ENCODE measurements at places on chromosomes 7 and 10.

- DNase-seq: no peak
Observed at GRCh38 chr10:122484276-122485060, 23.1 kb downstream of the HTRA1 start.

DNA sequence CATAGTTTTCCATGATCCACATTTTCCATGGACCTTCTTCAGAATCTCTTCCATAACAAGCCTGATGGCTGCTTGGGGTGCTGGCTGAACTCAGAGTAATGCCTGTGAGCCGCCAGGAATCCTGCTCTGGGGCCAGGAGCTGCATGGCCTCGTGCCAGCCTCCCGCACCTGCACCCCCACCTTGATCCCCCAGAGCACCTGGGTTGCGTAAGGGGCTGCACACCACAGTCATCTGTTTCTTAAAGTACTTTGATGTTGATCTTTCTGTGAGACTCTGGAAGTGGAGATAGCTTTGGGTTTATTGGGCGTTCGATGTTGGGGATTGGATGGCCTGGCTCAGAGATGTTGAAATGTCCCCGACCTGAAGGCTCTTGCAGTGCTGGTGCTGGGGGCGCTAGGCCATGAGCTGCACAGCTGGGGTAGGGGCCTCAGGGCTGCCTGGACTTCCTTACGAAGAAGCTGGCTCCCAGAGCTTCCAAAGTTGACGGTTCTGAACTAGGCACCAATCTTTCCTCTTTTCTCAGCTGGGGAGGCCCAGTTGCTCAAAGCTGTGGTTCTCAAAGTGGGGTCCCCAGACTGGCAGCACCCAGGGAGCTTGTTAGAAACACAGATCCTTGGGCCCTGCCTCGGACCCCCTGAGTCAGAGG lies 534.0 kb downstream of the DNAJB6 start:
- no peak for DNase-seq

GRCh38 chr10:11242443-11243387 lies 225.0 kb downstream of the CELF2 start:
- no peak for DNase-seq

DNA sequence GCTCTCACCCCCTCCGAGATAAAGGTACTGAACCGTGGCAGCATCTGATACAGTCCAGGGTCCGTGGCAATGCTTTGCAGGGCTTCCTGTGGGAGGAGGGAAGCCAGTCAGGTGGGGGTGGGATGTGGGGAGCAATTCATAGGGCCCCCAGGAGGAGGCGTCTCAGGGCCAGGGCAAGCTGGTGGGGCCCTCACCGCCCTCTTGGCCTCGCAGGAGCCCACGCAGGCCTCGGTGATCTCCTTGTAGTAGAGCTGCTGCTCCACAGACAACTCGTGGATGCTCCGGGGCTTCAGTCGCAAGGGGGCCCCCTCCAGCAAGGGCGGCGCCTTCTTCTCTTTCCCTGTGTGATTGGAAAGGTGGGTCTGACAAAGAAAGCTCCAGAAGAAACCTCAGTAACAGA lies 7.2 kb downstream of the TAF6 start:
- no peak for DNase-seq

- no peak for DNase-seq
Observed at GRCh38 chr7:155497149-155497901, 39.4 kb downstream of the EN2 start.
